ENCODE measurements at places on chromosomes 5 and 9.
A peak's percentile ranks its signal among the peaks of the same experiment; 100 is the strongest.

DNA sequence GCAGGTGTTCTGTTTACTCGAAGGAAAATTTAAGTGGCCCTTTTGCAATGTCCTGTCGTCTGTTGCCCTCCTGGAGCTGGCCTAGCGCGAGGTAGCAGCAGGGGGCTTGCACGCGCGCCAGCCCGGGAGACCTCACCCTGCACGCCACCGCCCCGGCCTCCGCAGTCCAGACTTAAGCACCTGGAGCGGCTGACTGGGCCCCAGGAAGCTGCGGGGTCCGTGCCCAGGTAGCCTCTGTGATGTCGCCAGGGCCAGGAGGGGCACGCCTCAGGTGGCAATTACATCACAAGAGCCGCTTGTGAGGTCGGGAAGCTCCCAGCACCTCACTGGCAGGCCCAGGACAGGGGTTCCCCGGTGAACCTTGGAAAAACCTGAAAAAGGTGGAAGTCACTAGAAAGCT, at the start of gene SAXO1:
TSS of gene SAXO1 (minus strand) at position 195 of the 400 bp plus-strand sequence. CDS start 301 bp downstream, outside the sequence.
- DNase-seq = no peak

DNA sequence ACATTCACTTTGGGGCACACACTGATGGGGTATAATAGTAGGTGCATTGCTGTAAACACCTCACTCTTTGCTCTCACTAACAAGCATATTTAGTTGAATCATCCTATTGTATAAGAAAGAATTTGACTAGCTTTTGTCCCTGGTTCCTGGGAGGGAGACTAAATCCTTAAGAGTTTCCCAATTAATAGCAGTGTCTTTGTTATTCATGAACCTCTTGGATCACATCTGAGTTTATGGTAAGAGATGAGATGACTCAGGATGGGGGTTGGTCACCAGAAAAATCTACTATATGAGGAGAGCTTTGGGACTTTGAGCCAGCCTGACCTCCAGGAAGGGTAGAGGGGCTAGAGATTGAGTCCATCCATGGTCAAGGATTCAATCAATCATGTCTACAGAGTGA, 56.8 kb downstream of the PUM3 start:
- DNase-seq = peak; percentile 44

DNA sequence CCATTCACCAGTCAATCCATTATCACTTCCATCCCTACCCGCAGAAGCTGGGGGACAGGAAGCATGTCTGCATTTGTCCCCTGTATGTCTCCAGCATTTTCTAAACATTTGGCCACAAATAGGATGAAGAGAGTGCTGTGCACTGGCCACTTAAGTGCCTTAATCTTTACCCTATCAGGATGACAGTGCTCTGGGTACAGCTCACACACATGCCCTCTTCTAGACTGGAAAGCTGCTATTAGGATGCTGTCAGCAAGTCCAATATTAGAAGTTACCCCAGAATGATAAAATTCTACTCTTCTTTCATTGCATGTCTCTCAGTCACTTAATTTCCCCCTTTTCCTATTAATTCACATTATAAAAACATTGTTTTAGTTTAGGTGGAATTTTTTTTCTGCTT, 168.4 kb downstream of the RASEF start:
- DNase-seq = no peak

DNA sequence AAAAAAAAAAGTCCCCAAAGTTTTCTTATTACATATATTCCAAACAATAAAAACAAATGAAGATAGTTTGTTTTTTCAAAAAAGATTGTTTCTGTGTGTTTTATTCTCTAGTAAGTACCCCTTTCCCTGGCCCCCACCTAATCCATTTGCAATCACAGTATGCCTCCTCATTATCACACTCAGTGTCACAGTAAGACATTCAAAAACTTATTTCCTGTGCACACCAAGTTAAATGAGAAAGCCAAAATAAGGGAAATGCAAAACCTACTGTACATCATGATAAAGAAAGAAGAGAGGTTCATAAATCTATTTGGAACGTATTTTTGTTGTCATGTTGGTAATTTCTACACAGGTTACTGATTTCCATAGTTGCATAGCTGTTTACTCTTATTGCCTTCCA, 62.3 kb downstream of the ST8SIA4 start:
- DNase-seq = no peak

DNA sequence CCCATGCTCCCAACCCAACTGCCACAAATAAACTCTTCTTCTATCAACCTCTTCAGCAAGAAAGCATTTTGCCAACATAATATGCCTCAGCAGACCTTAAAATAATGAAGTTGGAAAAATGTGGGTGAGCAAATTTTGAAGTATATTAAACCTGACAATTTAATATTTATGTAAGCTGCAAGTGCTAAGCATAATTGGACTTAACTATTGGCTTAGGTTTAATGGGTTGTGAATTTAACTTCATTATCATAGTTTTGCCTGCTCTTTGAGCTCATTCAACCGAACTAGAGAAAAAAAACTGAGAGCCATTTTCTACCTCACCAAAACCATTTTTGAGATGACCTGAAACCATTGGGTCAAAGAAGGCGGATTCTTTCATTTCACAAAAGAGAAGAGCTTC, 805.5 kb upstream of the DMAC1 start:
- no peak for DNase-seq

- no peak for DNase-seq
Measured at GRCh38 chr5:114822436-114822835, 347.3 kb downstream of the TRIM36 start.

- no peak for DNase-seq
Measured at GRCh38 chr5:176899946-176900779, 1.0 kb upstream of the HK3 start.

GRCh38 chr9:69307446-69308205, 17.4 kb upstream of the ENTREP1 start:
- DNase-seq = peak; percentile 36

DNA sequence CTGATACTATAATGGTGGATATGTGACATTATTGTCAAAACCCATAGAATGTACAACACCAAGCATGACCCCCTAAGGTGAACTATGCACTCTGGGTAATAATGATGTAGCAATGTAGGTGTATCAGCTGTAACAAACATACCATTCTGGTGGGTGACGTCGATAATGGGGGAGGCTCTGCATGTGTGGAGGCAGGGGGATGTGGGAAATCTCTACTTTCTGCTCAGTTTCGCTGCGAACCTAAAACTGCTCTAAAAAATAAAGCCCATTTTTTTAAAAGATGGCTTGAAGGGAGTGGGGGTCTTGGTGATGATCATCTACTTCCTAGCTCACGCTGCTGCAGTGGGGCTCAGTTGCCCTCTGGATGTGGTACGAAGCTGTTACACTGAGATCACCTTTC, 51.1 kb downstream of the RASGEF1C start:
- DNase-seq = no peak

DNA sequence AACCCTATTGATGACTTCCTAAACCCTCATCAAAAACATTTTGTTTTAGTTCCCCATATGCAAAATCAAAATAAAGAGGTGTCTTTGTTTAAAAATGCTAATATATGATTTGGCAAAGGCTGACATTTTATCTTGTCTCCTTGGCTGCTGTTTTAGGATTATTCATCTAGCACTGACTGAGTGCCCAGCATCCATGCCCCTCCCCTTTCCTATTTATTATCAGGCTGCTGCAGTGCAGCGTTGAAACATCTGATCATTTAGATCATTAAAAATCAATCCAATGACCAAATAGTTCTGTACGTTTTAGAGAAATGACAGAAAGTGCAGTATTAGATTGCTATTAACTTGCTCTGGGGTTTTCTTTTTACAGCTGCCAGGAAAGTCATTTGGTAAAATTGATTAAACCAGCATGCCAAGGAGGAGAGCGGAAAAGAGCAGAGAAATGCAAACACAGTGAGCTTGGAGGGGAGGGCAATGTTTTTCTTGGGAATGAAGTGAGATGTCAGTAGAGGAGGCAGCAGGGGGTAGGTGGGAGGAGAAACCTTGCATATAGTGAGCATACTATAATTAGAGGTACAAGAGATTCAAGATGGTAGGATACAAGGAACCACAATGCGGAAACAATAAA, 286.3 kb downstream of the PDE4D start:
- no peak for DNase-seq
